ENCODE measurements at places on chromosomes 3 and 15. TPM values are rescaled to one million over a fixed set of nuclear protein-coding genes. Genes with fewer than 3 reads are reported as not detected.

- DNase-seq: no peak
These were observed 897 bp upstream of the TLE3 start for GRCh38 chr15:70098461-70099166.

- DNase-seq: no peak
These were observed 5.5 kb upstream of the ANO10 start for GRCh38 chr3:43627360-43627759.

- no peak for DNase-seq
These were observed 47.7 kb downstream of the ZBTB11 start for GRCh38 chr3:101629219-101629618.

- peak; percentile 52 for DNase-seq
These were observed 600.5 kb downstream of the EDEM1 start for GRCh38 chr3:5787861-5788488.

DNA sequence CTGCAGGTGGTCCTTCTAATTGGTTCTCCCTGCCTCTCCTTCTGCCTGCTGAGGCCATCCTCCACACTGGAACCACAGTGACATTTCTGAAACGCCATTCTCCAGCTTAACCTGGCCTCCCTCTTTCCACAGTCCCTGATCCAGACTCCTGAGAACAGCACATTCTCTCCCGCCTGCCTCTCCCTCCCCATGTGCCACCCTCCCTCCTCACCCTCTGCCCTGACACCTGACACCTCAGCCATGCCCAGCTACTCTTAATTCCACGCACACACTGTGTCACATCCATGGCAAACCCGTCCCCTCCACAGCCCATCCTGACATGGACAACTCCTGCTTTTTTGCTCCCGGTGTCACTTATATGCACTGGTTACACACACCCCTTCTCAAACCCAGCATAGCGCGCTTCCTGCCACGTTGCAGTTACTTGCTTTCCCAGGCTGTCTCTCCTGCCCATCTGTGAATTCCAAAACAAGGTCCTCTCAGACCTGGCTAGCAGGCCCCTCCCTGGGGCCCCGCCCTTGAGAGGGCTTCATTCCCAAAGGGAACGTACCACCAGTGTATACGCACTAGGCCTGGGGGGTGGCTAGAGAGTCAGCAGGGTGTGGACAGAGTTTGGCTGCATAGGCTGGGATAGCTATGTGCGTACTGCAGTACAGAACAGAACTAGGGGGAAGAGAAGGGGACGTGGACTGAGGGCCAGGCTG is 92.7 kb upstream of the BLM start:
- DNase-seq: no peak

DNA sequence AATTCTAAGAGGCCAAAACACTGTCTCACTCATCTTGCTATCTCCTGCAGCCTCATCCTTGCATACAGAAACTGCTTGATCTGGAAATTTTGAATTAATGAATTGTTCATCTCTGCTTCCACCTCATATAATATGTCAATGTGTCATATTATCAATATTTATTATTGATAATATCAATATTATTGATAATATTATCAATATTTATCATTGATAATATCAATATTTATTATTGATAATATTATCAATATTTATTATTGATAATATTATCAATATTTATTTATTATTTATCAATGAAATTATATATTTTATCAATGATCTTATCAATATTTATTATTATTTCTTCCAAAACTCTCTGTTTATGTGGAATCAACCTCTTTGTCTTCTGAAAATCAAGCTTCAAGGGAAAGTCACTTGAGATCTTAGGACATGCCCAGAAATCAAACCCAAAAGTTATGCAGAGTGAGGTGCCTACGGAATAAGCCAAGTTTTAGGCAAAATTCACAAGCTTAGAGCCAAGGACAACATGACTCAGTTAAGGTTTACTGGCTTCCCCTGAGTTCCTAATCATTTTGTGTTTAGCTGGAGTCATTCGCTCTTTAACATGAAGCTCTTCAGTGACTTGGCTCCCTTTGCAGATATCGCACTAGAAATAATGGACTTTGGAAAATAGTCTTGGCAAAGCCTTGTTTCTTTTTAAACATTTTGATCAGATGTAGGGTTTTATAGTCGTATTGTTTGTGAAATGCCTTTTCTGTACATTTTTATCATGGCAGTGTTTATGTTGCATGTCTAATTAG is 297.1 kb upstream of the RARB start:
- no peak for DNase-seq

TMOD2 gene
- total RNA-seq: 5.1 TPM

SCAPER gene
- total RNA-seq: 9.4 TPM

DNA sequence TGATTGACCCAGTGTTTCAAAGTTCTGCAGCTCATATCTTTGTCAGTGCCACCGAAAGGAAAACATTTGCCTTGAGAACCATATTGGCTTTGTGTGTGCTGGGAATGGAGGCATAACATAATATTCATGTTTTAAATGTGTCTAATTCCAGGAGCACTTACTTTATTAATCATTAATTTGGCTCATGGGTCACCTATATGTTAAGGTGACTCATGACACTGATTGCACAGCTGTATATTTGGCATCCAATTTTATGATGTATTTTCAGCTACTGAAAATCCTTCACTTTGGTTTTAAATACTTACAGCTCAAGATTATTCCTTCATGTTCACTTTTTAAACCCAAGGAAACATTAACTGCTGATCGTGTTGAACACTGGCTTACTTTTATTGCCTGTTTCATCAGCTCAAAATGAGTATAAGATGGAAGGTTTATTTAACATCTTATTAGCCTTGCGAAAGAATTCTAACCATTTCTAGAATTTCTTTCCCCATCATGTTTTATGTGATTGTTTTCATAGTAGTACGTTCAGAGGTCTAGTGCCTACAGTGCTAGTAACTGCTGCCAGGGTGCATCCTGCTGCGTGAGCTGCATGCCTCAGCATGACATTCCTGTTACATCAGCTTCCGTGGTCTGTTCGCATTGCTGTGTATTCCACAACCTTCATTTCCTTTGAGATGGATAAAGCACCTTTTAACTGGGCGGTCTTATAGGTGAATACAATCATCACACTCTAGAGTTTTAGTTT is 63.7 kb downstream of the LRCH3 start:
- DNase-seq: no peak

DNA sequence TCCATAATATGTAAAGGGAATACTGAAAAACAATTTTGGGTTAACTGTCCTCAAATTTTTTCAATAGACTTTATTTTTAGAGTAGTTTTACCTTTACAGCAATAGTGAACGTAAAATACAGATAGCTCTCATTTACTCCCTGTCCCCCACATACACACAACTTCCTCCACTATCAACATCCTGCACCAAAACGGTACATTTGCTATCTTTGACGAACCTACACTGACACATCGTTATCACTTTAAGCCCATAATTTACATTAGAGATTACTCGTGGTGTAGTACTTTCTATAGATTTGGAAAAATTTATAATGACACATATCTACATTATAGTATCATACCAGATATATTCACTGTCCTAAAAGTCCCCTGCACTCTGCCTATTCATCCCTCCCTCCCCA is 16.9 kb upstream of the P2RY1 start:
- DNase-seq: no peak

AGTR1 gene
- not detected for total RNA-seq

DNA sequence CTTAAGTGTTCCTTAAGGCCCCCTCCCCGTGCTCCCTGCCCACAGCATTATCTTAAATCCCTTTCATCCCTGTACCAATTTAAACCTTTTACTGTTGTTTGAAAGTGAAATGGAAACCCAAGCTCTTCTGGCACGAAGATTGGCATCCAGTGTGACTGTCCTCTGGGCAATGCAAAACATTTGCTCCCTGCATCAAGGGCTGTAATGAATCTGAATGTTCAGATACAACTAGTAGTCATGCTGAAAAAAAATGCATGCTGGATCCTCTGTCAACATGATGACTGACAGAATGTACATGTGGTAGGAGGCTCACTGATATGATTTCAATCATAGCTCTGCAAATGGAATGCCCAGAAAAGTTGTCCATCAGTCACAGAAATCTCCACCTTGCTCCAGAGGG is 8.1 kb upstream of the CDIN1 start:
- no peak for DNase-seq

DNA sequence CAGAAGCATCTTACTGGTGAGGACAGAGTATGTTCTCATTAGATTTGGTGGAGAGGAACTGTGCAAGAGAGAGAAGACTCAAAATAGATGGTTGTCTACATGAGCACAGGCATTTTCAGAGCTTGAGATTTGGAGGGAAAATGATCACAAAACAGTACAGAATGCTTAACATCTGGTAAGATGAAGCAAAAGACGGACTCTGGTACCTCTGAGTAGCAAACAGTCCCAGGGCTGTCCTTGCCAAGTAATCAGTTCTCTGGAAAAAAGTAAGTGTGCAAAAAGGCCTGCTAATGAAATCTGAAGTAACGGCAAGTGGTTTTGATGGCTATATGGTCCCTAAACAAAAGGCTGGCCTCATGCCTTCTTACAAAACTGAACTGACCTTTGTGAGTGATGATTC is 414.2 kb downstream of the CNTN4 start:
- no peak for DNase-seq

DNA sequence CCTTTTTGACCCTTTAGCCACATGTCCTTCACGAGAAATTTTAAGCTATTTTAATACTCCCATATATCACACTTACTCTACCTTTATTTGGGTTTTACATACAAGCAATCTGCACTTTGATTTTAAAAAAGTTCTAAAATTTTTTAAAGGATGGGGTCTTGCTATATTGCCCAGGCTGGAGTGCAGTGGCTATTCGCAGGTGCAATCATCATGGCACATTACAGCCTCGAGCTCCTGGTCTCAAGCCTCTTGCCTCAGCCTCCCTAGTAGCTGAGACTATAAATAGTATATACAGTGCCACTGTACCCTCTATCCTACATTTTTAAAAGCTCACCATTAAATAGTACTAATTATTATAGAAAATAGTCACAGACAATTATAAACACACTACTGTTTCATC is 29.9 kb downstream of the NIT2 start:
- no peak for DNase-seq

- DNase-seq: no peak
These were observed 439.1 kb downstream of the ROBO2 start for GRCh38 chr3:77479021-77479420.

- no peak for DNase-seq
These were observed 756.6 kb upstream of the BCHE start for GRCh38 chr3:166593776-166594175.

LRRC31 gene
- total RNA-seq: not detected

SPINK8 gene
- not detected for total RNA-seq

- DNase-seq: no peak
These were observed 431.8 kb upstream of the CCDC54 start for GRCh38 chr3:106945435-106945834.

- DNase-seq: no peak
These were observed 10.8 kb downstream of the TBC1D21 start for GRCh38 chr15:73884159-73884558.

DNA sequence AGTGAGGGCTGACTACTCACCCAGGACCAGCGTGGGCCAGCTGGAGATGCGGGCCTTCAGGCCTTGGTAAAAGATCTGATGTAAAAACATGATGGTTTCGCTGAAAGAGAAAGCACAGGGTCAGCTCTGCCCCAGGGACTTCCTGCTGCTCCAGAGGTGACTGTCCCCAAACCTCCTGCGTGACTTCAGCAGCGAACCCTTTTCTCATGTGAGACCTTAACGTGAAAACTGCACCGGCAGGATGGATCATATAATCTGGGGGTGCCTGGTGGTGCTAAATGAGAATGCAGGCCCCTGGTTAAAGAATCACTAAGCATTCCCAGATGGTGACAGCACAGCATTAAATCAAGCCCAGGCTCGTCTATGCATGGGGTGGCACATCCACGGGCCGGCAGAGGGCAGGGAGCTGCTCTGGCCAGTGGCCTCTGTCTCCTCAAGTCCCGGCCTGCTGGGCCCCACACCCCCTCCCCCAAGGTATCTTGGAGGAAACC is 55.4 kb downstream of the RASGRF1 start:
- DNase-seq: no peak

RARRES1 gene
- total RNA-seq: 0.81 TPM

GRCh38 chr3:195559723-195560409 is 16.7 kb upstream of the PPP1R2 start:
- no peak for DNase-seq

GRCh38 chr15:98609144-98609852 is 39.0 kb upstream of the IGF1R start:
- no peak for DNase-seq

STRA6 gene
- under 0.01 TPM for total RNA-seq

ANKUB1 gene
- not detected for total RNA-seq

DNA sequence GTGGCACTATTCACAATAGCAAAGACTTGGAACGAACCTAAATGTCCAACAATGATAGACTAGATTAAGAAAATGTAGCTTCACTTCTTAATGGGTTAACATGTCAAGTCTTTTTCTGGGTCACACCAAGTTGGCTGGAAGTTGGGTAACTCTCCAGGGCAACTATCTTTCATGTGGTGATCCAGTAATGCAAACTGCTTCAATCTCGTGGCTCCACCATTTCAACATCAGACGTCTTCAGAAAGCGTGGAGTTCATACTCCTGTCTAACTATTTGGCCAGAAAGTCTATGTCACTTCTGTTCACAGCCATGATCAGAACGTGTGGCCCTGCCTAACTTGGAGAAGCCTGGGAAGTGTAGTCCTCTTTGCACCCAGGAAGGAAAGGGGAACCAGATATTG is 32.2 kb downstream of the DUT start:
- DNase-seq: no peak

DNA sequence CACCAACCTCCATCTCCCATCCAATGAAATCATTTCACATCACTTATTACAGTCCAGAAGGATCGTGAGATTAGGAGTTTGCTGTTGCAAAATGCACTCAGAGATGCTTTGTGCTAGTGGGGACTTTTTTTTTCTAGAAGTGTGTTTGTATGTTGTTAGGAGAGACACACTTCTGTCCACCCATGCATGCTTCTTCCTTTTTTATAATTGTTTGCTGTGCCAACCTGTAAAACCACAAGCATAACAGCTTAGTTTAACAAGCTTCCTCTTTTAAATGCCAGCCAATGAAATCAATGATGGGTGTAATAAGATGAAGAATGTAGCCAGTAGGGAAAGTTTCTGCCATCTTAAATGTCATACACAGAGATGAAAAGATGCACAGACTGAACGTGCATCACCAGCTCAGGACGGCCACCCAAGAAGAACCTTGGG is 305.6 kb upstream of the STT3B start:
- peak; percentile 97 for DNase-seq

CD96 gene
- total RNA-seq: 1.1 TPM

CCR8 gene
- total RNA-seq: not detected
